Stimulated activated CD4-positive, alpha-beta T cell treated with anti-CD3 and anti-CD28 coated beads, Interleukin-1b, Interleukin-23, amount 100 ng/mL, for 1 hour (primary cell): ENCODE measurements at places on chromosomes 1 and 21.

DNA sequence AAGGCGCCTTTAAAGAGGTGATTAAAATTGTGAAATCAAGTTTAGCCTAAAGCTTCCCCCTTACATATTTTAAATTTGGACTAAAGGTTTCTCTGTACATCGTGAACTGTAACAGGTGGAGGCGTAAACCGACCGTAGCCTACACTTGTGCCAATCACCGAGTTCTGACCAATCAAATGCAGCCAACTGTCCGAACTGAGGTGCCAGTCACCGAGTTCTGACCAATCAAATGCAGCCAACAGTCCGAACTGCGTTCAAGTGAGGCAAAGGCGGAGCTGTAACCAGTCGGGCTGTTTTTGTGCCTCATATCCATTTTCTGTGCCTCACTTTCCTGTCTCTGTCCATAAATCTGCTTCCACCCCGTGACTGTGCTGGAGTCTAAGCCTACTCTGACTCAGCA, 7.4 kb downstream of the TFF1 start:
- no peak for DNase-seq

DNA sequence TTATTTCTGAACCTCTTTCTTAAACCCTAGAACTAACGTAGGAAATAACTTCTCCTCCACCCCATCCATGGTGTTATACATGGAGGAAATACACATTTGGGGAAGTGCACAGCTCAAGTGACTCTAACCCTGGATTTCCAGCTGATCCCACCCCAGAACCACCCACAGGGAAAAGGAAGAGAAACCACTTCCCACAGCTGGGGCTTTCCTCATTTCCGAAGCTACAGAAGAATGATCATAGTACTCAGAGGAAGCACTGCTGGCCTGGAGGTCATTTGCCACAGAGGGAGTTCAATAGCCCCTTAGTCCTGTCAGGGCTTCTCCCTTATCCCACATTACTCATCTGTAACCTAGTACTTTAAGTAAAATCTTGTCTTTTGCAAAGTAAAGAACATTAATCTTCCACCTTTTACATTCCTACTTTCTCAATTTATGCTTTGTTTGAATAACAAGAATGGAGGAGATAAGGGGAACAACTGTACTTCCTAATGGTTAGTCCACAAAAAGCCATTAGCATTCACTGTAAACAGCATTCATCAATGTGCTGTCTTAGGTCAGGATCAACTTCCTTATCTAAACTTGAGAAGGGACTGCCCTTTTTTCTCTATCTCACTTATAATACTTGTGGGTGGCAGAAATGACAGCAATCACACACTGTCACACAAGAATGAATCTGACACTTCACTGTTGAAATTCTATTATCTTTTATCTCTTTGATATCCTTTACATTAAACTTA, 63.0 kb upstream of the RGS1 start:
- DNase-seq: no peak

- no peak for DNase-seq
Measured at GRCh38 chr1:92538413-92539061, 51.8 kb upstream of the GFI1 start.

- no peak for DNase-seq
Measured at GRCh38 chr1:228072658-228073043, 9.9 kb upstream of the ARF1 start.

DNA sequence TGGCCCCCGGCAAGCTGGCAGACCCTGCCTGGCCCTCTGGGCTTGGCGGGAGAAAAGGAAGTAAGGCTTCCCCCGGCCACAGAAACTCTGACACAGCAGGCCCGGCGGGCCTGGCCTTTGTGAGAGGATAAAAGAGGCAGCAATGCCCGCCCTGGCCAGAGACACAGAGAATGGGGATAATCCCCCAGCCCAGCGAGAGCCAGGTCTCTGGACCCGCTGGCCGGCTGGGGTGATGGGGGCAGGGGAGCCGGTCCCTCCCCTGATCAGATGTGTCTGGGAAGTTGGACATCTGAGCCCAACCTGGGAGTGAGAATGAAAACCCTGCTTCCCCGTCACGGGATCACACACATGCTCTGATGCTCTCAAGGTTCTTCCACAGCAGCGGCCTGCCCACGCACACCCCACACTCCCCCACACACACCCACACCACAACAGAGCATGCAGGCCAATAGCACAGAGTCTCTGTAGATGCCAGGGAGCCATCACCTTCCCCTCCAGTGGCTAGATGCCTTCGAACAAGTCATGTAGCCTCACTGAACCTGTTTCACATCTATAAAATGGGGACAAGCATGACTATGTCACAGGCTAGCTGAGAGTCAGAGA, 4.2 kb downstream of the RSPO1 start:
- no peak for DNase-seq
